Heart right ventricle (tissue), 16 donors: ENCODE measurements at places on chromosomes 3 and 15. TPM values are rescaled to one million over a fixed set of nuclear protein-coding genes. Genes with fewer than 3 reads are reported as not detected.

The SHQ1 gene
- total RNA-seq: 16.1 TPM

DNA sequence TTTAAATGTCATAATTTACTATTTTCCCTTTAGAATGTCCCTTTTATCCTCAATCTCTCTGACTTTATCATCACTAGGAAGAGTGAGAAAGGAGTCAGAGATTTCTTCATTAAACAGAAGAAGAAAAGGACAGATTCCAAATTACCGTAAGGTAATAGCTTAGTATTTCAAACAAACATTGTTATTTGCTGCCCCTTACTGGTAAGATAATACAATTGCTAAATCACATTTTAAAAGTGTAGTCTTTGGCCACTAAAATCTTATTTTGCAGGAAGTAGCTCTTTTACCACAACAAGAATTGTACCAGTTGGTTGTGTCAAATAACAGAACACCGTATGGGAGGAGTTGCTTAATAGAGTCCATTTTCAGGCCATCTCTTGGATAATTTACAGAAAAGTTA is 53.7 kb downstream of the CGGBP1 start:
- no peak for DNase-seq

DNA sequence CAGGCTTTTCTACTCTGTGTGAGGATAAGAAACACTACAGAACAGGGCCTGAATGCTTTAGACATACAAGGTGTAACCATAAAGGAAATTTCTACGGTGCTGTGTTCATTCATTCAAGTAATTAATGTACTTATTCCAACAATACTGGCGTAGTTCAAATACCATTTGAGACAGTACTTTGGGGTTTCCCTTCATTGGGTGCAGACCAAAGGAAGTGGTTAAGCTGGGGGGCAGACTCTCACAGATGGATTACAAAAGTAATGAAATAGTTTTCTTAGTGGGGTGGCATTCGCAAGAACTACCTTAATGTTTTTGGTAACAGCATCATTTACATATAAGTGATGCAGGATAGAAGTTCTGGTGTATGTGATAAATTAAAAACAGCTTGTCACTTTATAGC is 65.9 kb downstream of the BTD start:
- no peak for DNase-seq

- no peak for DNase-seq
These were observed 430.3 kb upstream of the TPM1 start for GRCh38 chr15:62612183-62612733.

The MESP2 gene
- not detected for total RNA-seq

- DNase-seq: no peak
These were observed 8.2 kb downstream of the COPG1 start for GRCh38 chr3:129257609-129258008.

DNA sequence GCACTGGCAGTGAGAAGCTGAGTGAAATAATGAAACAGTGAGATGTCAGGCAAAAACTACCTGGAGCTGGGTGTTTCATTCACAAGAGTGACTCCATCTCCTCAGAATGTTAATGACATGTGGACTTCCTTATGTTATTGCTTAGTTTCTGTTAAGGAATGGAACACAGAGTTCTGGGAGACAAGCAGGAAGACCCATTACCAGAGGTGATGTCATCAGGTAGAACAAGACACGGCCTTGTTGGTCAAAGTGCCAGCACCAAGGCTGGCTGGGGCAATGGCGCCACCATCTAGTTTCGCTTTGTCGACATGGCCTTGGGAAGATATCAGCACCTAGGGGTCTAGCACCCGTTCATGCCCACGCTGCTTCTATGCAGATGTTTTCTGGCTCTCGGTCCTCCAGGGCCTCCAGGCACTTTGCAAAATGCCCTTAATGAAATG is 252.2 kb downstream of the FAM43A start:
- DNase-seq: no peak

GRCh38 chr3:114453361-114453780 is 159.5 kb downstream of the TIGIT start:
- DNase-seq: no peak

- DNase-seq: no peak
These were observed 247.4 kb upstream of the IL12A start for GRCh38 chr3:159741281-159741680.

The CCDC33 gene
- total RNA-seq: not detected

- no peak for DNase-seq
These were observed 104.8 kb downstream of the FILIP1L start for GRCh38 chr3:100009276-100010086.

The TNFSF10 gene
- total RNA-seq: 41.8 TPM

GRCh38 chr3:149401212-149401925 is 23.9 kb upstream of the TM4SF1 start:
- DNase-seq: no peak

DNA sequence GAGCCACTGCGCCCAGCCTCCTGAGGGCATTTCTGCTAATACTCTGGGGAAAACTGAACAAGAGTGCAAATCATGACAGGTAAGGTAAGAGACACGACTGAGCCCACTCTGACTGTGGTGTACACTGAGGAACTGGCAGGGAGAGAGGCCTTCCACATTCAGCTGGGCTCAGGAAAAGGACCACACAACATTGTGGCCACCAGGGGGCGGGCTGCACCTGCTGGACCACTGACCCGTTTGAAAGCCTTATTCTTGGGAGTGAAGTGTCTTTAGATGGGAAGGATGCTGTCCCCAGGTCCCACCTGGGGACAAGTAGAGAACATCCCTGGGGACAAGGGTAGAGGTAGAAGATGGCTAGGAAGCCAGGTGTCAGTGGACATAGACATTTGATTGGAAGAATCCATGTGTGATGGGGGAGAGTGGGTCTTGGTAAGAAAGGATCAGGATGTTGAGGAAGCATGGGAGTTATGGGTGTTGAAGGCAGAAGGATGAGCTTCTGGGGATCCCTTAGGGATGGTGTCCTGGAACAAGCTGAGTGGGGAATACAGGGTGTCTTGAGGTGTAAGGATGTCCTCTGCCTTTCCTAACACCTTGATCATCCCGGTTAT is 6.2 kb upstream of the CTDSPL start:
- peak; percentile 87 for DNase-seq

GRCh38 chr3:66803721-66804695 is 194.1 kb upstream of the KBTBD8 start:
- DNase-seq: no peak

- DNase-seq: no peak
These were observed 80.8 kb downstream of the RFTN1 start for GRCh38 chr3:16432714-16433113.

The ITIH1 gene
- not detected for total RNA-seq

DNA sequence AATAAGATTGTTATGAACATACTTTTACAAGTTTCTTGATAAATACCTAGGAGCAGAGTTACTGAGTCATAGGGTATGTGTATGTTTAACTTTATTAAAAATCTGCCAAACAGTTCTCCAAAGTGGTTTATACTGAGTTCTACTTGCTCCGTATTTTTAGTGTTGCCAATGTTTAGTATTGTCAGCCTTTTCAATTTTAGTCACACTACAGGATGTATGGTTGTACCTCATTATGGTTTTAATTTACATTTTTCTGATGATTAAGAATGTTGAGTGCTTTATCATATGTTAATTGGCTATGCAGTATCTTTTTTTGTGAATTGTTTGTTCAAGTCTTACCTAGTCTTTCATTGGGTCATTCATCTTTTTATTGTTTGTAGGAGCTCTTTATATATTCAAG is 4.3 kb downstream of the TMOD3 start:
- DNase-seq: no peak

DNA sequence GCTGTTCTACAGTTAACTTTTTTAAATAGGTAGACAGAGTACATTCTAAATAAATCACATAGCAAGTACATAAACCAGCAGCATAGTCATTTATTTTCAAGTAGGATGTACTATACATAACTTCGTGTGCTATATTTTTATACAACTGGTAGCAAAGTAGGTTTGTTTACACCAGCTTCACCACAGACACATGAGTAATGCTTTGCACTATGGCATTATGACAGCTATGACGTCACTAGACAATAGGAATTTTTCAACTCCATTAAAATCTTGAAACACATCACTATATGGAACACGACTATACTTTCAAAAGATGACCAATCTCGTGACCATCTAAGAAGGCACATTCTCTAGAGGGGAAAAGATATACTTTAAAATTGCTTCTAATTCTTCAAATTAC is 3.5 kb downstream of the TEX55 start:
- DNase-seq: no peak

The FOXL2 gene
- not detected for total RNA-seq

DNA sequence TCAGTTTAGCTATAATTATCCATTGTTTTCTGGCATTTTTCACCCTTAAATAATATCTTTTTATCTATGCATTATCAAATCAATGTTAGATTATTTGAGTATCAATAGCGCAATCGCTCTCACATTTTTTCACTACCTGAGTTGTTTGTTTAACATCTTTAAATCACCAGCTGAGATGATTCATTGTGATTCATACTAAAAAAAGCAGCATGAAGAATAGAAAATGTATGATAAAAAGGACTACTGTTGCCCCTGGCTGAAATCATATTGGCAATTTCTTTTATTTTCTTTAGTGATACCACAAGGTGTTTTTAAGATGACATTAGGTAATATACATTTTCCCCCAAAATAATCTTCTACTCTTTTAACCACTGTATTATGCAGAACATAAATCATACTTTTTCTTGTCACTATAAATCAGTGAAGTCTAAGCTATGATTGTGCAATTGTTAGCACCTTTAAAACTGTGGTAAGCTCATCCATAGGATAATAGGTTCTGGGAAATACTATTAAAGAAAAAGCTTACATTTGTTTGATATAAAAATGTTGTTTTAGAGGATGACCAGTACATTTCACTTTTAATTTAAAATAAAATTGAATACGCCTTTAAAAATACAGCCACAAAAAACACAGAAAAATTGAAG is 889.1 kb downstream of the NAALADL2 start:
- no peak for DNase-seq

DNA sequence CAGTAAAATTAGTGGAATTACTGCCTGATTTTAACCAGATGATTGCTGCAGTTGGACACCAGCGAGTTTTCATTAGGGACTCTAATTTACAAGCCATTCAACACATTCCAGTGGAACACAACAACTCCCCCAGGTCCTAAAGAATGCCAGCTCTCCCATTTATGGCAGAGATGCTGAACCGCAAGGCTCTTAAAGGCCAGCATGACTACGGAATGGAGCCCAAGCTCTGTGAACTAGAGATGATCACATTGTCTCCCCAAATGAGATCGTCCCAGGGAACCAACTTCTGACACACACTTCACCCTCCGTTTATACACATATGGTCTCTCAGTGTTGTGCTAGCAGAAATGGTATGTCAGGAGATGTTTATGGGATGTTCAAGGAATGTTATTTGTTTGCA is 446.2 kb upstream of the NR2F2 start:
- no peak for DNase-seq

DNA sequence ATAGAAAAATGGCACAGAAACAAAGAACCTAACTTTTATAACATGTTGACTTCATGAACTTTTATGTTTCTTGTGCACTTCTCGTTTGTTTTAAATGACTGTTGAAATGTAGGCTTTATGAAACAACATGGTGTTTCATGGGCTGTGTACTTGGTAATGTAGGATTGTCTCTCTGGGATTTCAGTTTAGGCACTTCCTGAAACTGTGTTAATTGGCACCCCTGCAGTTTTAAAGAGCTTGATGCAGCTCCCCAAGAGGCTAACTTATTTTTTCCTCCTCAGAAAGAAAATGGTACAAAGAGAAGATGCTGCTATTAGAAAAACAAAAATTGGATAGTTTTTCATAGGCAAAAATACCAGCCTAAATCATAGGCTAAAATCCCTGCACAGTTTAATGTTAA is 239.2 kb downstream of the GRM7 start:
- DNase-seq: no peak

DNA sequence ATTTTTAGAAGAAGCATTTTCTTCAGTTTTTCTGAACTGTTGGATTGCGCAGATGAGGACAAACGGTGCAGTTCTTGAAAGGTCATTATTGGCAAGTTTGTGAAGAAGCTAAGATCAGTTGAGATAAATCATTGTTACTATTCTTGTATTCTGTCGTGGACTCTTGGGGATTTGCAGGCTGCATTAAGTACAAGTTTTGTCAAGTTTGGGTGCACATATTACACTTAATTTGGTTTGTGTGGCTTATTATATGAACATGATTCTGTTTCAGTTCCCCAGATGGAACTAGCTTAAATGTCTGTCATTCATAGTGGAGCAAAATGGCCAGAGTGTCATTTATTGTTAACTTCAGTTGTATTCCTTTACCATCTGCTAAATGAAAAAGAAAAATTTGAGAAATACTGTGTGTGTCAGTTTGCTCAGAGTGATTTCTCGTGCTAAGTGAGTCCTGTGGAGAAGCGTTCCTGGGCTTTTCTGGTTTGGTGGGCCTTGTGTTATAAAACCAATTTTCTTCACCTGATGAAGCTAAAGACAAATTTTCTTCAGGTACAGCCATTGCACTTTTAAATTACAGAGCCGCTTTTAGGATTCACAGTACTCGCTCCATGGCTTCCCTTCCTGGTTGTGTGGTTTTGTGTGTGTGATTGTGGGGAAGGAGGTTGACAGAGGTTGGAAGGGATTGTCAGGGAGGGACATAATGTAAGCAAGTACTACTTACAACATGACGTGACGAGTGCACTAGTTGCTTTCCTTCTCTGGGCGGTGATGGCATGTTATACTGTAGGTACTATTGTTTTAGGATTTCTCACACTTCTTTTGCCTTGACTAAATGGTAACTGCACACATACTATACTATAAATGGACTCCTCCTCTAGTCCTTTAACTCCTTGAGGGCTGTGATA is 1.7 kb downstream of the AKAP13 start:
- no peak for DNase-seq

The FRMD5 gene
- 54.3 TPM for total RNA-seq

DNA sequence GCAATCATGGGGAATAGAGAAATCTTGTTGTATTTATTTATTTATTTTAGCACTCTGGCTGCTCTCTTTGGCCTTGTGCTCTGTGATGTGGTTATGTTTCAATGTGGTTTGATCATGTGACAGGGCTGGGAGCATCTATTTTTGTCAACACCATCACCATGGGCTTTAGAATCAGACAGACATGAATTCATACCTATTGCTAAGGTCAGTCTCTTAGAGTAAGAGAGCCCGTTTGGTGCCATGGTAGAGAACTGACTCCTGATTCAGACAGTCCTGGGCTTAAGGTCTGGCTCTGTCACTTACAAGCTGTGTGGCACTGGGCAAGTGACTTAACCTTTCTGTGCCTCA is 157.0 kb downstream of the RYR3 start:
- DNase-seq: no peak

GRCh38 chr3:156341831-156342416 is 213.0 kb downstream of the SSR3 start:
- DNase-seq: no peak

- no peak for DNase-seq
These were observed 622.6 kb downstream of the NLGN1 start for GRCh38 chr3:174020156-174020555.

The PP2D1 gene
- not detected for total RNA-seq

DNA sequence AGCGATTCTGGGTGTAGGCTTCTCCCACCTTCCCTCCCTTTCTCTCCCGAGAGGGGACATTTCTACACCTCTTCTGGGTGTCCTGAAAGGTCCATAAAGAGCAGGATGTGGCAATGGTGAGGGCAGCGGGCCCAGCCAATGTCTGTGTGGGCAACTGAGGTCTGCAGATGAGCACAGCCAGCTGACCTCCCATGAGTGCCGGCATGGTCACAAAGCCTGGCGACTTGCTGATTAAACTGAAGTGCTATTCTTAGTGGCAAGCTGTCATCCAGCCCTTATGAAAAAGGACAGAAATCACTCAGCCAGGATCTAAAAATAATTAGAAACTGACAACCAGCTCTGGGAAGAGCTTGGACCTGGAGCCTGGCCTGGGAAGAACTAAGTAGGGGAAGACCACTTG is 124.3 kb upstream of the RGMA start:
- peak; percentile 58 for DNase-seq

- DNase-seq: no peak
These were observed 299.5 kb downstream of the CADM2 start for GRCh38 chr3:85258326-85258725.

- no peak for DNase-seq
These were observed 16.4 kb downstream of the HDC start for GRCh38 chr15:50248994-50249582.

The LRTM1 gene
- not detected for total RNA-seq
